ENCODE measurements at places on chromosomes 7 and 10. TPM values are rescaled to one million over a fixed set of nuclear protein-coding genes. Genes with fewer than 3 reads are reported as not detected.

GRCh38 chr7:151403764-151404163, 6.1 kb downstream of the WDR86 start:
- DNase-seq, result no peak

DNA sequence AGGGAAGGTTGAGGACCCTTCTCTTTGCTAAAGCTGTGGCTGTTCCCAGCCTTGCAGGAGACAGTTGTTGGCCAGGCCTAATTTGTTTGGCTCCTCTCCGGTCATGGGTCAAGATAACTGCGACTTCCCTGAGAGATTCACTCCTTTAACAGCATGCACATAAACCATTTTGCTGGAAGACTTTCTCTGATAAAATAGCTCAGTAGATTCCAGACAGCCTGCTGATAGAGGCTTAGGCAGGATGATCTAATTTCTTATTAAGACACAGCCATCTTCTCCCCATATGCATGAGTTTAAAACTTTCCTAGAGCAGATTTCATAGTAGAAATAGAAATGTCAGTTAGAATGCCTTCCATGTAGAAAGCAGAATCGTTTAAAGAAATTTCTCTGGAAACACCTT, 181.9 kb downstream of the WNT2 start:
- no peak for DNase-seq

- DNase-seq, result no peak
Observed at GRCh38 chr10:68628576-68629127, 68.5 kb downstream of the TET1 start.

- no peak for DNase-seq
Observed at GRCh38 chr10:50883629-50884028, 1.8 kb downstream of the A1CF start.

DNA sequence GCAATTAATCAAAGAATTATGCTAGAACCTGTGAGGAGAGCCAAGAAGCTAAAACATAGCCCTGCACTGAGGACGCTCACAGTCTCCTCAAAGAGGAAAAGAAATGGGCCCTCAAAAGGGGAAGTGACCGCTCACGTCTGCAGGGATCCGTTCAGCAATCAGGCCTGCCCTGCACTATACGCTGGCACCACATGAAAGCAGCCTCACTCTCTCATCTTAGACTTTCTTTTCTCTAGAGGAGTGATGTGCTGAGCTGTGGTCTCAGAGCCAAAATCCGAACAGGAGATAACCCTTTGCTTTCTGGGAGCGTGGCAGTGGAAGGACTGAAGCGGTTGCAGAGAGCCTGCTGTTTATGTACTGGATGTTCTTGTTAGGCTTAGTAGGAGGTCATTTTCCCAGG, 6.3 kb upstream of the IL2RA start:
- DNase-seq, result no peak

DNA sequence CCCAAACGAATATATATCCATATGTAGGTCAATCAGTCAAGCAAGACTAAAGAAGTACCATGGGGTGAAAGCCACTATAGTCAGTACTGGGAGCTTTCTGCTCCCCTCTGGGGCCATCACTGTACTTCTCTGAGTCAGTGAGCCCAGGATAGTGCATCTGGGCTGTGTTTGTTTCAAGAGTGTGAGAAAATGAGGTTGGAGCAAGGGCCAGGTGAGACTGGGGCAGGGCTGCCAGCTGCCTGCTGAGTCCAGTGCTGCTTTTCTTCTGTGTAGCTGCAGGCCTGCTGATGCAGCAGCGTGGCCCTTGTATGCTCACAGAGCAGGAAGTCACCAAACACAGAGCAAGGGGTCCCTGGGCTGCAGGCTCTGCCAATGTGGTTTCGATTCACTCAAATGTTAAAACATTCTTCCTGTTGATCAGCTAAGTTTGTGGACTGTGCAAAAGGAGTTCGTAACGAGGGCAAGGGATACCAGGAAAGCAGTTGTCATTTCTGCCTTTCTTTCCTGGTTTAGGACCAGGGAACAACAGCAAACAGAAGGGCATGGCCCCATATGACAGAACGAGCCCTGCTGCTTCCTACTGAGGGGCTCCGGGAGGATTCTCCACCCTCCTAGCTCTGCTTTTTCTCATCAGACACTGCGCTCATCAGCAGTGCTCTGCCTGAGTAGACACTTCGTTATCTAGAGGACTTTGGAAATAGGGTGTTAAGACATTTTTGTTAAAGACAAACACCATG, 65.4 kb upstream of the TNS3 start:
- no peak for DNase-seq

- DNase-seq, result no peak
Observed at GRCh38 chr7:128666200-128666599, 5.9 kb upstream of the GARIN1A start.

DNA sequence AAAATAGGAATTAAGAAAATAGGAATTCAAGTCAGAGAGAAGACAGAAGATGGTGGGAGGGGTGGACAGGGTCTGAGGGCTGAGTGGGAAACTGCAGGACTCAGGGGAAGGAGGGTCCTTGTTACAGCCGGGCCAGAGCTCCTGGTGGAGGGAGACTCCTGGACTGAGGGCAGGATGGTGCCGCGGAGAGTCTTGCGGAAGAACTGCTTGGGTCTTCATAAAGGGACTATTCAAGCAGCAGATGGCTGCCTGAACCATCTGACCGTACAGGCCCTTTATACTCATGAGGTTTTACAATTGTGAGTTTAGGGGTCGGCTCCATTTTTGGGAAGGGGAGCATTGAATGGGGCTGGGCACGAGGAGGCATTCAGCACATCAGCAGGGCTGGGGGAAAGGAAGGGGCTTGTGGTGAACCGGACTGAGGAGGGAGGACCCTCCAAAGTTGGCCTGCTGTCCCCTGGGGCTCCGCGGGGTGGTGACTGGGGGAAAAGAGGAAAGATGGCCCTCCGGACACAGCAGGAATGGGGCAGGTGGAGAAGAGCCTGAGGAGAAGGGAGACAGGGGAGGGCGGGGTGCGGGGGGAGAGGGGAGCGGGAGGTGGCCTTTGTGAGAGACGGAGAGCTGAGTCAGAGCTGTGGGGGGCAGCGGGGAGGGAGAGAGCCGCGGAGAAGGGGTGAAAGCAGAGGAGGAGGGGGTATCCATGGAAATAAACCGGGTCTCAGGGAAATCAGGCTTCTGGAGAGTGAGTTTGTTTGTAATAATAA, 1.5 kb downstream of the FAM131B start:
- peak; percentile 72 for DNase-seq

GRCh38 chr7:157272351-157273207, 64.2 kb upstream of the DNAJB6 start:
- no peak for DNase-seq

DNA sequence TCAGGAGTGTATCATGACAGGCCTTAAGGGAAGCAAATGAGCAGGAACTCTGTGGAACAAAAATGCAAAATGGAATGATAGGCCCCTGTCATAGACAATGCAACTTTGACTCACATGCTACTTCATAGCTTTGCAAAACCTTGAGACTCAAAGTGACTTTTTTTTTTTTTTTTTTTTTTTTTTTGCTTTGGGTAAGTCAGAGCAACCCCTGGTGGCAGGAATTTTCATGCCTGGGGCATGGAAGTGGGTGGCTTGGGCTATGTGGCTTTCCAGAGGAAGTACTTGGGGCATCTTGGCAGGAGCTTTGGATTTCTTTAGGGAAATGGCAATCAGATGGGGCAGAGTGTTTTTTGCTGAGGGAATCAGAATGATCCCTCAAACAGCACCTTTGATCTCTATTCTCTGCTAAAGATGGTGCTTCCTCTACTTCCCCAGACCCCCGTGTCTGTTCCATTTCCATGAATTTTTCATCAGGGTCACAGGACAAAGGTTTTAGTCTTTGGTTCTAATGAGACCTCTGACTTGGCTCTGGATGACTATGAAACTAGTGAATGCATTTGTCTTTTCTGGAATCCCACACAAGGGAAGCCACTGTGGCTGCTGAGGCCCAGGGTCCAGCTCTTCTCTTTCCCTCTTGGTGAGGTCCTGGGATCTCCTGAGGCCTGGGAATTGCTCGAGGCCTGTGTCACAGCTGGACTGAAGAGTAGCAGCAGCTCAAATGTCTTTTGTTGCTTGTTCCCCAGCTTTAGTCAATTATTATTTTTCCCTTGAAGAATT, 62.8 kb downstream of the TACC2 start:
- peak; percentile 26 for DNase-seq

- DNase-seq, result no peak
Observed at GRCh38 chr10:60252688-60253087, 137.0 kb downstream of the ANK3 start.

GRCh38 chr10:126948355-126949160, 43.3 kb downstream of the DOCK1 start:
- peak; percentile 59 for DNase-seq

- no peak for DNase-seq
Observed at GRCh38 chr7:140230516-140230860, 53.7 kb upstream of the KDM7A start.

DNA sequence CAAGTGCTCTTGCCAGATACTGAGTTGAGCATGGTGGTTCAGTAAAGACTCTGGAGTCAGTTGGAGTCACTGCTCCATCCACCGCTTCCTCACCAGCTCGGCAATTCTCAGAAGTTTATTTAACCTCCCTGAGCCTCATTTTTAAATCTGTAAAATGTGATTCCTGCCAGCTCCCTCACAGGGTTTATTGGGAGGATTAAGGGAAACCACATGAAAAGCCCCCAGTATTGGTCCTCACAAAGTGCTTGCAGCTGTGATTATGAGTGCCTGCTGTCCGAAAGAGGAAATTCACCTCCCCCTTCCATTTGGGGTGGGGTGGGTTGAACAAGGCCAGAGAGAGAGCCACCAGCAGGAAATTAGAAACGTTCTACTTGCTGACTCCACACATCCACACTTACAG, 99.0 kb downstream of the AOAH start:
- no peak for DNase-seq

GRCh38 chr7:106283831-106284713, 711 bp downstream of the NAMPT start:
- peak; percentile 90 for DNase-seq

- DNase-seq, result no peak
Observed at GRCh38 chr10:6491841-6492609, 88.1 kb downstream of the PRKCQ start.

- DNase-seq, result no peak
Observed at GRCh38 chr10:28800144-28800543, 122.8 kb downstream of the BAMBI start.

GRCh38 chr10:29712108-29712507, 77.3 kb upstream of the SVIL start:
- DNase-seq, result no peak

- DNase-seq, result no peak
Observed at GRCh38 chr10:91525896-91526712, 106.8 kb downstream of the PPP1R3C start.

DNA sequence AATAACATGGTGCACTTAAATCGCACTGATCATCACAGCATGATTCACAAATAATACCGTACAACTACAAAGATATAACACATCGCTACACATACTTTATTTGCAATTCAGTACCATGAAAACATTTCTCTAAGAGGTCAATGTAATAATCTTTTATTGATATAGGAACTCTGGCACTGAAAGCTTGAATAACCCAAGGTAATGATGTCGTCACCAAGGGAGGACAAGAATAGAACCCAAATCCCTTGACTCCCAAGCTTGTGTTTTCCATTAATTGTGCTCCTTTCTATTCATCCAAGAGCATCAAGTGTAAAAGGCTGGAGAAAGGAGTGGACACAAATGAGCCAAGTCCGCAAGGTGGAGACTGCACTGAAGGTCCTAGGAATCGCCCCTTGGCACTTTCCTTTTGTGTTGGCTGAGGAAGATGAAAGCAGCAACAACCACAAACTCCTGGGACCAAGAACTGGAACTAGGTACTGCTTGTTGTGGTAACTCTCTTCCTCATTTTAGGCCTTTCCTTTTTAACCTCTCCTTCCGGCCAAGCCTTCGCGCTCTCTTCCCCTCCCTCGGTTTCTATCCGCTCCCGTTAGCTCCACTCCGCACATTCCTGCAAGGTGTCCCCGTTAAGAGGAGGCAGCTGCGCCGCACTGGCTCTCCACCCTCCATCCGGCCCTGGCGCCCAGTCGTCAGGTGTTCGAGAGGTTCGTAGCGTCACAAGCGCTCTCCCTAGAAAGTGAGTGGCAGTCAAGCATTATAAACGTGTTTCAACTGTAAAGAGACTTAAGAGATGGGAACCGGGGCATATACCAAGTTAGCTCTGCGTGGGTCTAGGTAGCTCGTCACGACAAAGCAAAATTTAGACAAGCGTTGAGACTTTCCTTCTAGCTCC, 1.0 kb upstream of the CBLL1 start:
- DNase-seq, result no peak

GRCh38 chr7:99061001-99061776, 82.7 kb downstream of the SMURF1 start:
- DNase-seq, result no peak

DNA sequence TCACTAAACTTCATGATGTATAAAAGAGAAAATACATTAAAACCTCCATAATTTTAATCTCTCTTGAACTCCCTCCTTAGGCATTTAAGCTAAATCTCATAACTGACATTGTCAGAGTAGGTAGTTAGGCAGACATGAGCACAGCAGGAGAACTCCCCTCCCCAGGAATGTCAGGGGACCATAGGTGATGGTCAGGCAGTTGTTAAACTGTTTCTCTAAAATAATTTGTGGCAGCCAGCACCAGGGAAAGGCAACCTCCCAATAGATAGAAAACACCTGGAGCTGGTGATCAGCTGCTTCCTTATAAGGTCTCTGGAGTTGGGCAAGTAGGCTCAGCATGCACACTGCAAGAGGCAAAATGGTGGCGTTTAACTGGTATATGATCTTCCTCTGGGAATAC, 73.0 kb downstream of the TPK1 start:
- no peak for DNase-seq

GRCh38 chr7:3168869-3169268, 125.2 kb upstream of the CARD11 start:
- DNase-seq, result no peak

GRCh38 chr10:70308121-70309060, 24.6 kb upstream of the NPFFR1 start:
- no peak for DNase-seq

DNA sequence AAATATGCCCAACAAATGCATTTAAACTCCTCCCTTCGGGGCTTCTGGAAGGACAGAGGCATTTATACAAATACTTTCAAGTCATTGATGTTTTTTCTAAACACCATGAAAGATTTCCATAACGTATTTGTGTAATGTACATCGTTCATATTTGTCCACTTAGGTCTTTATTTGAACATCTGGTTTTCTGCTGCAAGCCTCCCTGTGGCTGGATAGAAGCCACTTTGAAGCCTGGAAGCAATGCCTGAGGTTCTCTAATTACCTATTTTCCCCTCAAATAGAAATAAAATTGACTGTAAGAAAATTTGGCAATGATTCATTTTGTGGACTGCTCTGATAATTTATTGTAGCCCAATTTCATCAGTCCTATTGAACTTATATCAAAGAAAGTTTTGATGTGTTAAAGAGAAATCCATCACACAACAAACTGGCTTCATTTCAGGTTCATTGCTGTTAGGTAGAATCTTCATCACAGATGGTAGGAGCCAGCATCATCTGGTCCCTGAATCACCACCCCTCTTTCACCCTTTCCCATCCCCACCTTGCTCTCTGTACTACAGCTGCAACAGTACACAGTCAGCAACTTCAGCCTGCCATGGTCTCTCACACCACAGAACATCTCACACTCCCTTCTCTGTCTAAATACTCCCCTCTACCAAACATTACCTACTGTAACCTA, 186.0 kb upstream of the MGMT start:
- DNase-seq, result no peak

- no peak for DNase-seq
Observed at GRCh38 chr7:151062399-151063211, 3.2 kb downstream of the SLC4A2 start.

SPDYE2B gene
- total RNA-seq, result not detected

AKR1C1 gene
- 593 TPM for total RNA-seq

ZPBP gene
- total RNA-seq, result not detected

HYAL4 gene
- total RNA-seq, result not detected

CALCR gene
- 0.51 TPM for total RNA-seq

DNAJC1 gene
- total RNA-seq, result 28.2 TPM

CAV1 gene
- total RNA-seq, result 473 TPM

RADIL gene
- total RNA-seq, result 6.1 TPM

LAMB1 gene
- 421 TPM for total RNA-seq

DOCK1 gene
- total RNA-seq, result 46.0 TPM

GJD4 gene
- not detected for total RNA-seq
